ENCODE measurements at places on chromosomes 7 and 10.

- no peak for DNase-seq
These were observed 12.5 kb upstream of the CALU start for GRCh38 chr7:128726737-128727072.

DNA sequence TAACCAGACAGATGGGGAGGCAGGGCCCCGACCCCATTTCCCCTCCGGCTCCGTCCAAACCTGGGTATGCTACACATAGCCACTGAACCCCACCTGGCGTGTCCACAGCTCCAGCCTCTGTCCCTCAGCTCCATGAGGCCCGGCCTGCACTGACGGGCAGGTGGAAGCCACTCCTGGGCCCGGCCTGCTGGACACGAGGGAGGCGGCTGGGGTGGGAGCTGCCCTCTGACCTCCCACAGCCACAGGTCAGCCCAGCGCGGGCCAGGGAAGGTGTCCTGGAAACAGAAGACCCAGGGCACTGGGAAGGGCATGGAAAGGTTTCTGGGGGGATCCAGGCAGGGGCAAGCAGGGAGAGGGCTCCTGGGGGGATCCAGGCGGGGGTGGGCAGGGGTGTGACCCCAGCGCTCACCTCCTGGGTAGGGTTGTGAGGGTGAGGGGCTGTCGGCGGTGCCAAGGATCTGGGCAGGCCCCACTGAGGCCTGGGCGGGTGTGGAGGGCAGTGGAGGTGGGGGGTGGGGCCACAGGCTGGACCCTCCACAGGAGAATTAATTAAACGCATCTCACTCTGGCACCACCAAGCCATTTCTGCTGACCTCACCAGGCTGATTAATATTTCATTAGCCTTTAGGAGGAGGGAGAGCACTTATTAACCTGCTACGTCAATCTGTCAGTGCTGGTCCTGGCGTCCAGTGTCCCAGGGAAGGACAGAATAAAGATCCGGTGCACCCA, 108.9 kb downstream of the UNCX start:
- DNase-seq: no peak

GRCh38 chr10:46257099-46257498, 29.7 kb upstream of the ANTXRL start:
- no peak for DNase-seq

- no peak for DNase-seq
These were observed 803.1 kb downstream of the PCDH15 start for GRCh38 chr10:53997953-53998352.

DNA sequence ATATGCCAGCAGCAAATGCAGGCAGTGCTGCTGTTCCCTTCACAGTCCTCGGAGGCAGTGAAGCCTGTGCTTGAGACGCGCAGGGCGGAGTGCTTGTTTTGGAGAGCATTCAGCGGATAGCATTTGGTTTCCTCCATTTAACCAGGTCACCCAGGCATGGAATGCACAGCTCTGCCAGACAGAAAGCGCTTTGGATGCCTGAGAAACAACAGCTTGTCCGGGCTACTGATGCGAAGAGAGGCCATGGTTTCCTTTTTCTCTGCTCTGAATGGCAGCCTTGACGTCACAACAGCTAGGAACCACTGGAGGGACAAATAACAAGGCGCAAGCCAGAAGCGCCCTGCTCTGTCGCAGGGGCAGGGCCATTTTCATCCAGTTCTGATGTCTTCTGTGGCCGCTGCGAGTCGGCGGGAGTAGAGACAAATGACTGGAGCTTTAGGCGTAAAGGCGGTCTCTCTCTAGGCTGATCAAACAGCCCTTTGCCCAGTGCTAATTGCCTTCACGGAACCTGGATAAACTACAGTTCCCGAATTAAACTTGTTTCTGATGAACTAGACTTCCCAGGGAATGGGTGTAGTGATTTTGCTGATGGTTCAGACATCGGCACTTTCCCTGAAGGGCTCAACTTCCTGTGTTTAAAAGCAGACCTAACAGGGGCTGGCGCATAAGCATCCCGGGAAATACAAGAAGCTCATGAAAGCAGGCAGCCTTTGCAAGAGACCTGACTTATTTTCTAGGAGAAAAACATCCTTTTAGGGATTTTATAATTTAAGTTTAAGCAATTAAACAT, 187.6 kb upstream of the KLF14 start:
- peak; percentile 80 for DNase-seq

GRCh38 chr10:107914450-107915214, 750.1 kb upstream of the SORCS1 start:
- no peak for DNase-seq

GRCh38 chr10:29378106-29378505, 89.2 kb downstream of the LYZL1 start:
- DNase-seq: no peak

- DNase-seq: no peak
These were observed 61.1 kb upstream of the CCDC71L start for GRCh38 chr7:106721816-106722785.

- no peak for DNase-seq
These were observed 79.3 kb downstream of the GOLGA7B start for GRCh38 chr10:97928897-97929296.

Data from retinal pigment epithelial cell (primary cell).